ENCODE measurements at places on chromosomes 6 and 20. TPM values are rescaled to one million over a fixed set of nuclear protein-coding genes. Genes with fewer than 3 reads are reported as not detected.

FABP7 gene
- total RNA-seq, result 31.6 TPM

BNIP5 gene
- total RNA-seq, result 0.10 TPM

OSER1 gene
- total RNA-seq, result 29.7 TPM

GATA5 gene
- not detected for total RNA-seq

KCTD20 gene
- total RNA-seq, result 75.7 TPM

KCNK5 gene
- total RNA-seq, result 1.4 TPM

PCK1 gene
- total RNA-seq, result 51.4 TPM

CLVS2 gene
- 0.10 TPM for total RNA-seq

TCP11 gene
- 0.30 TPM for total RNA-seq

ARMC2 gene
- 5.2 TPM for total RNA-seq

PAK5 gene
- total RNA-seq, result 0.30 TPM

ANKRD6 gene
- total RNA-seq, result 8.8 TPM

PAX1 gene
- total RNA-seq, result 1.2 TPM

DLL1 gene
- 11.2 TPM for total RNA-seq

TINAG gene
- 0.20 TPM for total RNA-seq

CRISP2 gene
- not detected for total RNA-seq

RAE1 gene
- total RNA-seq, result 19.7 TPM

SLC44A4 gene
- total RNA-seq, result 0.10 TPM

CFAP206 gene
- total RNA-seq, result 0.49 TPM

HTR1E gene
- not detected for total RNA-seq

SLA2 gene
- total RNA-seq, result 0.39 TPM

MLN gene
- total RNA-seq, result not detected

SLC4A11 gene
- total RNA-seq, result 0.59 TPM

SNAI1 gene
- 0.59 TPM for total RNA-seq

GNAS gene
- total RNA-seq, result 604 TPM

GTSF1L gene
- total RNA-seq, result not detected

MACROD2 gene
- total RNA-seq, result 17.6 TPM

ENPP4 gene
- 4.6 TPM for total RNA-seq

FAM83C gene
- total RNA-seq, result 7.7 TPM

AP5S1 gene
- 5.8 TPM for total RNA-seq

TBX18 gene
- 33.5 TPM for total RNA-seq

SLC17A1 gene
- total RNA-seq, result not detected

OR12D3 gene
- total RNA-seq, result not detected

ASF1A gene
- total RNA-seq, result 21.3 TPM

GPLD1 gene
- 10.2 TPM for total RNA-seq

TMEM242 gene
- total RNA-seq, result 8.1 TPM

ADTRP gene
- total RNA-seq, result 14.0 TPM

All from skin of body (tissue), 3 donors.